ENCODE measurements at places on chromosomes 12 and 14. TPM values are rescaled to one million over a fixed set of nuclear protein-coding genes. Genes with fewer than 3 reads are reported as not detected.

DNA sequence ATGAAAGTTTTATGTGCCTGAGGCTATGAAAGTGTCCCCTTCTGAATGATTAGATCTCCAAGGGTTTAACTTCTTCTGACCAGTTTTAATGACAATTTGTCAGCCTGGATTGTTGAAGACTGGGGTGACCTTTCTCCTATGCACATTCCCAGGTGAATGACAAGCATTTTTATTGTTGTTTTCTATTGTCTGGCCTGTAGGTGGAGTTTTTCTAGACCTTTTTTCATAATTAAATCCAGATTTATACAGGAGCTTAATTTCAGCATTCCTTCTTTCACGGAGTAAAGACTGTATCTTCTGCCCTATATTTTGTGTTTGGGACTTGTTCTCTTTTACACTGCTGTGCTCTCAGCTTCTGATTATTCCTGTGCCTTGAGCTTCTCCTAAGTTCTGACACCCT is 125.0 kb upstream of the FAR2 start:
- no peak for DNase-seq
- no peaks in the 10 kb centered on the region for H3K4me1 ChIP-seq
- H3K27me3 ChIP-seq = no peaks in the 10 kb centered on the region

DNA sequence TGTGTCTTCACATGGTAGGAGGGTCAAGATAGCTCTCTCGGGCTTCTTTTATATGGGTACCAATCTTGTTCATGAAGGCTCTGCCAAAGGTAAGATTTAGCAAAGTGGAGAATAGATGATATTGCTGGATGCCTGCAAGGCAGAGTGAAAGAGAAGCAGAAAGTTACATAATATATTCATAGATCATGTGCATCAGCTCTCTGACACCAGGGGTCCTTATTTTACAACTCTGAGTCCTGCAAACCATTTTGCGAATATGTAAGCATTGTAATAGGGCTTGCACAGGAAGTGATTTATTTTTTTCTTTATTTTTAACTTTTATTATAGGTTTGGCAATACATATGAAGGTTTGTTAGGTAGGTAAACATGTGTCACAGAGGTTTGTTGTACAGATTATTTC is 31.8 kb downstream of the CRADD start:
- no peaks in the 10 kb centered on the region for H3K27me3 ChIP-seq
- no peaks in the 10 kb centered on the region for H3K36me3 ChIP-seq
- no peak overlapping the region for H3K4me3 ChIP-seq
- peaks cover 2% of the 10 kb centered on the region for H3K4me1 ChIP-seq
- H3K27ac ChIP-seq = no peak overlapping the region

- H3K36me3 ChIP-seq = no peaks in the 10 kb centered on the region
- no peaks in the 10 kb centered on the region for H3K27me3 ChIP-seq
- no peak for DNase-seq
- no peak overlapping the region for H3K27ac ChIP-seq
- no peaks in the 10 kb centered on the region for H3K4me1 ChIP-seq
- H3K4me3 ChIP-seq = no peak overlapping the region
These were observed 365.3 kb downstream of the ZFP36L1 start for GRCh38 chr14:68427550-68427890.

DNA sequence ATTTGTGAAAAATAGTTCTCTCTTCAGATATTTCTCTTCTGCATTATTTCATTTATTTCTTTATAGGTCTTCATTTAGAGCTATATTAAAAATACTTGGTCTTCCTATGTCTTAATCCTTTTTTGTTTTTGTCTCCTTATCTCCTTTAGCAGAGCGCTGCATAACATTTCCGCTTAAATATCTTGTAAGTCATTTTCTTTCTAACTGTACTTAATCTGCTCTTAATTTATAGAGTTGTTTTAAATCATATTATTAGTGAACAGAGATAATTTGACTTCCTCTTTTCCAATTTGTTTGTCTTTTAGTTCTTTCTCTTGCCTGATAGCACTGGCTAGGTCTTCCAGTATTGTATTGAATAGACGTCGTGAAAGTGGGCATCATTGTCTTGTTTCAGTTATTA is 18.0 kb downstream of the LUM start:
- H3K27me3 ChIP-seq = no peaks in the 10 kb centered on the region
- H3K36me3 ChIP-seq = no peaks in the 10 kb centered on the region
- DNase-seq = no peak
- H3K27ac ChIP-seq = no peak overlapping the region

- no peaks in the 10 kb centered on the region for H3K36me3 ChIP-seq
- H3K27ac ChIP-seq = no peak overlapping the region
- no peak for DNase-seq
- no peaks in the 10 kb centered on the region for H3K27me3 ChIP-seq
- no peaks in the 10 kb centered on the region for H3K4me1 ChIP-seq
These were observed 51.6 kb downstream of the ERGIC2 start for GRCh38 chr12:29329411-29329810.

- H3K27ac ChIP-seq = no peak overlapping the region
- no peak overlapping the region for H3K4me3 ChIP-seq
- H3K36me3 ChIP-seq = peaks cover 42% of the 10 kb centered on the region
- DNase-seq = no peak
- H3K4me1 ChIP-seq = peaks cover 21% of the 10 kb centered on the region
These were observed 5.6 kb downstream of the MYL6 start for GRCh38 chr12:56163533-56164344.

GRCh38 chr14:39006721-39007410 is 96.2 kb downstream of the SEC23A start:
- no peaks in the 10 kb centered on the region for H3K4me1 ChIP-seq
- no peak overlapping the region for H3K4me3 ChIP-seq
- H3K27ac ChIP-seq = no peak overlapping the region
- H3K36me3 ChIP-seq = no peaks in the 10 kb centered on the region
- no peak for DNase-seq

GRCh38 chr12:96335270-96335669 is 65.0 kb downstream of the CDK17 start:
- no peaks in the 10 kb centered on the region for H3K36me3 ChIP-seq
- H3K27me3 ChIP-seq = no peaks in the 10 kb centered on the region
- DNase-seq = no peak
- H3K4me1 ChIP-seq = no peaks in the 10 kb centered on the region
- H3K4me3 ChIP-seq = no peak overlapping the region

DNA sequence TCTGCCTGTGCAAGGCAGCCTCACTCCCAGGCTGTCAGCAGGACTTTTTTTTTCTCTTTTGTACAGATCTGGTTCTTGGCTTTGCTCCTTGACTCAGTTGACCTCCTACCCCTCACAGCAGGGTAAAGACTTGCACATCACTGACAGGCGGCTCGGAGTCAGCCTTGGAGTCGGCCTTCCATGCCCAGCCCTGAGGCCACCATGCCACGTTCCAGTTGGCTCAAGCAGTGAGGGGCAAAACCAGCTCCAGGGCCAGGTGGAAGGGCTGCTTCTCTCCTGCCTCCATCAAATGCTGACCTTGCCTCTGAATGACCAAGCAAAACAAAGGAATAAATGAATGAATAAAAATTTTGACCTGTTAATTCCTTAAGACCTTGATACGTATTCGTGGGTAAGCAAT is 27.6 kb downstream of the JAG2 start:
- no peak overlapping the region for H3K27ac ChIP-seq
- H3K27me3 ChIP-seq = no peaks in the 10 kb centered on the region
- no peaks in the 10 kb centered on the region for H3K4me1 ChIP-seq
- H3K4me3 ChIP-seq = no peak overlapping the region

- peaks cover 5% of the 10 kb centered on the region for H3K36me3 ChIP-seq
- no peak for DNase-seq
- no peak overlapping the region for H3K4me3 ChIP-seq
- no peak overlapping the region for H3K27ac ChIP-seq
These were observed 36.5 kb downstream of the CORO1C start for GRCh38 chr12:108694812-108695278.

GRCh38 chr12:130775953-130776856 is 60.1 kb upstream of the RIMBP2 start:
- no peaks in the 10 kb centered on the region for H3K36me3 ChIP-seq
- peaks cover 4% of the 10 kb centered on the region for H3K4me1 ChIP-seq
- no peak overlapping the region for H3K4me3 ChIP-seq
- peak; percentile 91 for DNase-seq
- no peak overlapping the region for H3K27ac ChIP-seq

DNA sequence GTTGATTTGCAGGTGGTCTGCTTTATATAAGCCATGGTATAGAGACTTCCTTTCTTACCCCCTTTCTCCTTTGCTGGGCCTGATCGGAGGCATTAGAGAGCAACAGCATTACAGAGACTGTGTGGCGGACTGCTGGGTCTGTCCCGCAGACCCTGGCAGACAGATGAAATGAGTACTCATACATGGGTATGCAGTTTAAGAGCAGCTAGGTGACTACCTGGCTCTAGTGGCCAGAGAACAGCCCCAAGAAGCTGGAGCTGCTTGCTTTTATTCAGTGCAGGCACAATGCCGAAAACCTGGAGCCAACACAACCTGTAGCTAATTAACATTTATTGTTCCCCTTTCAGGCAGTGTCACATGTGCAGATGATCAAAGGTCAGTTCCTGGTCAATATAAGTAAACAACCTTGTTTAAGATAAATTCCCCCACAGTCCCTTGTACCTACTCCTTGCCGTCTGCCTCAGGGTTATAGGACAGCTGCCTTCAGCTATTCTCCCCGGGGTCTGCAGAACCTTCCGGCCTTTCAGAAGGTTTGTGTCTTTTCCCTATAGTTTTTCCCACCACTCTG is 160.0 kb downstream of the TRHDE start:
- H3K27ac ChIP-seq = peak overlapping the region; percentile 27
- H3K4me1 ChIP-seq = no peaks in the 10 kb centered on the region
- no peak for DNase-seq
- no peaks in the 10 kb centered on the region for H3K36me3 ChIP-seq

- H3K4me1 ChIP-seq = peaks cover 4% of the 10 kb centered on the region
- no peak overlapping the region for H3K27ac ChIP-seq
- H3K4me3 ChIP-seq = no peak overlapping the region
These were observed 96.0 kb downstream of the WIF1 start for GRCh38 chr12:65025136-65025535.

DNA sequence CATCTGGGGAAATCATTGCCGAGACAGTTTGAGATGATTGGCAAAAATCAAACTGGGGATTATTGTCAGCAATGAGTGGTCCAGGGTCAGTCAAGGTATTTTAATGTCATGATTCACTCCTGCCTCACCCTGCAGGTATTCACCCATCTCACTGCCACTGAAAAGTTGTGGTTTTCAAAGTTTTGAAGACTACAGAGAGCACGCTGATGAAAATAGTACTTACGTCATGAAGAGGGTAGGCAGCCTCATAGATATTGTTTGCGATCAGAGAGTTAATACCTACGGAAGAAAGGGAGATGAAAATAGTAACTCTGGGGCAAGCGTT is 138.0 kb downstream of the ANO2 start:
- DNase-seq = no peak
- H3K27me3 ChIP-seq = no peaks in the 10 kb centered on the region
- H3K4me3 ChIP-seq = no peak overlapping the region
- no peak overlapping the region for H3K27ac ChIP-seq

DNA sequence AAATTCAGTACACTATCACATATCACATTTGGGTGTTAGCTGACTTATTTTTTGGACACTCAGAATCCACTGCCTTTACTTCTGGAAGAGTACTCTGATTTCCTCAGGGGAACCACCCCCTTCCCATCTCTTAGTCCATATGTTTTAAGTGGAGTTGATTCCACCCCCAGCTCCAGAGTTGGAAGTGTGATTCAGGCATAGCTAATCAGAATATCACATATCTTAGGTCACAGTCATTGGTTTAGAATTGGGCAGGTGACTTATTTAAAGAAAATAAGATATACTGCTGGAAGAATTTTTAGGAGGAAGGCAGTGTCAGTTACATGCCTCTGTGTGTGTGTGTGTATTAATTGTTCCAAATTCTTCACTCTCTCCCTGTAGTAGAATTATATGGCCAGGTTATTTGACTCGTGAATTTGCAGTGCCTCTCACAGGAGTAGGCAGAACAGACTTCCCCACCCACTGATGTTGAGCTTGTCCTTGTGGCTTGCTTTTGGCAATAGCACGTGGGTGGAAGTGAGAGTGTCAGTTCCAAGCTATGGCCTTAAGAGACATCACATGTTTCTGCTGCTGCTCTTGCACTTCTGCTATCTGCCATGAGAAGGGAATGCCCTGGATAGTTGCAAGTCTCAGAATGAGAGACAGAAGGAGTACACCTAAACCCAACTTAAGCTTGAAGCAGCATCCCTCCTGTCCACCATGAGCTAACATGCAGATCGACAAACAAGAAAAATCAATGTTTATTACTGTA is 6.4 kb upstream of the GAS2L3 start:
- H3K4me1 ChIP-seq = no peaks in the 10 kb centered on the region
- H3K27me3 ChIP-seq = no peaks in the 10 kb centered on the region
- H3K27ac ChIP-seq = no peak overlapping the region
- no peaks in the 10 kb centered on the region for H3K36me3 ChIP-seq
- no peak for DNase-seq

- H3K4me3 ChIP-seq = no peak overlapping the region
- no peaks in the 10 kb centered on the region for H3K4me1 ChIP-seq
- no peaks in the 10 kb centered on the region for H3K27me3 ChIP-seq
- no peak overlapping the region for H3K27ac ChIP-seq
- DNase-seq = no peak
These were observed 433.8 kb upstream of the MIS18BP1 start for GRCh38 chr14:45686771-45687170.

- DNase-seq = no peak
- H3K4me3 ChIP-seq = no peak overlapping the region
These were observed 20.5 kb upstream of the RAD51AP1 start for GRCh38 chr12:4518106-4518728.

DNA sequence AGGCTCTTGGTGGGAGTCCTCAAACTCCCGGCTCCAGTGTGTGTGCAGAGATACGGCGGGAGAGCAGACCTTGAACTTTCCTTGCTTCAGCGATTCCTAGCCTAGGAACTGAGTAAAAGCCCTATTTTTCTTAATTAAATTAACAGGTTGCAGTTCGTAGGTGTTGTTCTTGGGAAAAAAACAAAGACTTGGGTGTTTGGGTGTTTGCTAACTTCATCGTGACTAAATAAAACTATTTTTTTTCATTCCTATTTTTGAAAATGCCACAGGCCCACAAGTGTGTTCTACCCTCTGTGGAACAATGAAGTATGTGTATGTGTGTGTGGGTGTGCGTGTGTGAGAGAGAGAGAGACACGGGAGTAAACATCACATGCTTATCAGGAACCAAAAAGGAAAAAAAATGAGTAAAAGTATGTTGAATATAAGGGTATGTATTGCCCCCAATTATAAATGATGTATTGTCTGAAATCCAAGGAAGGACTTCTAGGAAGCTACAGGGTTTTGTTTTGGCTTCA is 651 bp downstream of the TMEM117 start:
- H3K4me1 ChIP-seq = peaks cover 5% of the 10 kb centered on the region
- H3K36me3 ChIP-seq = no peaks in the 10 kb centered on the region
- H3K27me3 ChIP-seq = no peaks in the 10 kb centered on the region
- peak overlapping the region; percentile 88 for H3K27ac ChIP-seq

- no peaks in the 10 kb centered on the region for H3K27me3 ChIP-seq
- no peak overlapping the region for H3K27ac ChIP-seq
- H3K4me3 ChIP-seq = no peak overlapping the region
- no peaks in the 10 kb centered on the region for H3K36me3 ChIP-seq
- H3K4me1 ChIP-seq = peaks cover 18% of the 10 kb centered on the region
- DNase-seq = no peak
These were observed 100.0 kb downstream of the ARF6 start for GRCh38 chr14:49992901-49993339.

Gene TRAF3
- 35.4 TPM for total RNA-seq

Gene CYP46A1
- 0.82 TPM for total RNA-seq

Gene CLEC2A
- total RNA-seq = not detected

Gene SERPINA10
- total RNA-seq = not detected

Gene DNM1L
- total RNA-seq = 66.2 TPM

Gene TSPAN9
- 81.6 TPM for total RNA-seq

Gene ACOT6
- not detected for total RNA-seq

Gene SLC4A8
- 2.4 TPM for total RNA-seq

Gene JPH4
- total RNA-seq = 7.0 TPM

Gene GPRC5D
- 0.25 TPM for total RNA-seq

Data from kidney (tissue), 22 donors.